ENCODE measurements at places on chromosomes 3 and 15.

GRCh38 chr15:35305946-35306345 is 220.9 kb upstream of the NANOGP8 start:
- DNase-seq, result no peak

- DNase-seq, result no peak
Measured at GRCh38 chr15:96538491-96538890, 208.0 kb downstream of the NR2F2 start.

GRCh38 chr3:154625756-154626155 is 195.8 kb upstream of the GPR149 start:
- no peak for DNase-seq

GRCh38 chr3:179189759-179190158 is 41.6 kb downstream of the PIK3CA start:
- no peak for DNase-seq

DNA sequence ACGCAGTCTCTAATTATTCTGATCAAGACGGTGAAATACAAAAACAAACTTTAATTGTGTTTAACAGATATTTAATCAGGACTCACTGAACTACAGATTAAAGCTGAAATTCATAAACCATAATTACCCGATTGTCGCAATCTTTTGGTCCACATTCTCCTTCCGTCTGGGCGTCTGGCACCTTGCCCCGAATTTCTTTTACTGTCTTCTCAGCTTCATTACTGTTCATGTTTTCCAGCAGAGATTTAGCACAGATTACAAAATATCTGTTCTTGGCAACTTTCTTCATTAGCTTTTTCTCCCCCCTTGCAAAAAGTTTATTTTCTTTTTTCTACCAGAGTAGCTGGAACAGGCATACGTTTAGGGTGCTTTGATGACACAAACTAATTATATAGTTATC is 271.4 kb downstream of the TIGIT start:
- DNase-seq, result no peak

- no peak for DNase-seq
Measured at GRCh38 chr3:177590826-177591225, 393.5 kb upstream of the TBL1XR1 start.
